ENCODE measurements at places on chromosomes 13 and 19. TPM values are rescaled to one million over a fixed set of nuclear protein-coding genes. Genes with fewer than 3 reads are reported as not detected.

ZNF571 gene
- 0.41 TPM for total RNA-seq

ADAMTS10 gene
- 15.2 TPM for total RNA-seq

ADGRE3 gene
- not detected for total RNA-seq

LILRA1 gene
- not detected for total RNA-seq

SPRED3 gene
- total RNA-seq: 1.8 TPM

DHDH gene
- total RNA-seq: 1.7 TPM

HSH2D gene
- 0.14 TPM for total RNA-seq

EPSTI1 gene
- 0.17 TPM for total RNA-seq

AP2A1 gene
- total RNA-seq: 57.5 TPM

CALR3 gene
- not detected for total RNA-seq

BRSK1 gene
- total RNA-seq: 2.9 TPM

KLK3 gene
- total RNA-seq: not detected

EDDM13 gene
- not detected for total RNA-seq

ITGBL1 gene
- total RNA-seq: 1.8 TPM

SPACA6 gene
- total RNA-seq: 14.7 TPM

VSTM2B gene
- total RNA-seq: not detected

S1PR5 gene
- total RNA-seq: 1.9 TPM

CCDC70 gene
- total RNA-seq: not detected

NMRK2 gene
- not detected for total RNA-seq

ACTMAP gene
- 17.5 TPM for total RNA-seq

SOX21 gene
- 0.82 TPM for total RNA-seq

KIR2DL1 gene
- not detected for total RNA-seq

OLFM4 gene
- not detected for total RNA-seq

ETV2 gene
- total RNA-seq: 2.1 TPM

IGFL1 gene
- total RNA-seq: 2.0 TPM

LIM2 gene
- total RNA-seq: not detected

SHANK1 gene
- 0.32 TPM for total RNA-seq

DMKN gene
- 40.9 TPM for total RNA-seq

CEACAM4 gene
- total RNA-seq: not detected

C19orf85 gene
- not detected for total RNA-seq

ZNF667 gene
- total RNA-seq: not detected

ZIC2 gene
- 7.1 TPM for total RNA-seq

C1QTNF9B gene
- total RNA-seq: not detected

NKPD1 gene
- total RNA-seq: 0.26 TPM
